BJ (cell line): ENCODE measurements at places on chromosomes 6 and 20.

DNA sequence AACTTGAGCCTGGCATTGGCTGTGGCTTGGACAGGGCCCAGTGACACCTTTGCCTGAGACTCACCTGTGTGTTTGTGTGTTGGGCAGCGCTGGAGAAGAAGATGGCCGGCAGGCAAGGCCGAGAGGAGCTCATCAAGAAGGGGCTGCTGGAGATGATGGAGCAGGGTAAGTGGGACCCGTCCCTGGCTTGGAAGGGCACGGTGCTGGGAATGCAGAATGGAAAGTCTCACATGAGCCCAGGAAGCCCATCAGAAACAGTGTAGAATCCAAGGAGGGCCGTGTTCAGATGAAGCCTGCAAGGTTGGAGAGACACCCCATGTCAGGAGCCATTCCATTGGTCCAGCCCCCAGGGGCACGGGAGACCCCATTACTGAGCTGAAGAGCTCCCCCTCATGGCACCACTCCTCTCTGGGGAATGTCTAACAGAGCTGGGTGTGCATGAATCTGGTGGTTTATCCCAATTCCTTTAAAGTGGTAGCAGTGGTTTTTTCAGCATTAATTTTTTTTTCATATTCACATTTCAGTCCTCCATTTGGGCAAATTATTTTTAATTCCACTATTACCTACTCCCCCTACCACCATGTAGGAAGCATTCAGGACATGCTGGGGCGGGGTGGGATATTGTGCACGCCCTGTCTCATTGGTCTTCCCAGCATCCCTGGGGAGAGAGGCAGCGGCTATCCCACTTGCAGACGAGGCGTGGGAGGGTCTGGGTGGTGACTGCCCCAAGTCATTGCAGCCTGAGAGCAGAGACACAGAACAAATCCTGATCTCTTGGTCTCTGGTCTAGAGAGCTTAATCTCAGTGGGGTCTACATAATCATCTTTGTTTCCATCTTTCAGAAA, 143.6 kb downstream of the PHACTR3 start:
- no peak for DNase-seq

- no peak for DNase-seq
Observed at GRCh38 chr20:11738852-11739251, 178.8 kb upstream of the BTBD3 start.

GRCh38 chr6:138387577-138388368, 10.1 kb downstream of the SMIM28 start:
- DNase-seq, result no peak

DNA sequence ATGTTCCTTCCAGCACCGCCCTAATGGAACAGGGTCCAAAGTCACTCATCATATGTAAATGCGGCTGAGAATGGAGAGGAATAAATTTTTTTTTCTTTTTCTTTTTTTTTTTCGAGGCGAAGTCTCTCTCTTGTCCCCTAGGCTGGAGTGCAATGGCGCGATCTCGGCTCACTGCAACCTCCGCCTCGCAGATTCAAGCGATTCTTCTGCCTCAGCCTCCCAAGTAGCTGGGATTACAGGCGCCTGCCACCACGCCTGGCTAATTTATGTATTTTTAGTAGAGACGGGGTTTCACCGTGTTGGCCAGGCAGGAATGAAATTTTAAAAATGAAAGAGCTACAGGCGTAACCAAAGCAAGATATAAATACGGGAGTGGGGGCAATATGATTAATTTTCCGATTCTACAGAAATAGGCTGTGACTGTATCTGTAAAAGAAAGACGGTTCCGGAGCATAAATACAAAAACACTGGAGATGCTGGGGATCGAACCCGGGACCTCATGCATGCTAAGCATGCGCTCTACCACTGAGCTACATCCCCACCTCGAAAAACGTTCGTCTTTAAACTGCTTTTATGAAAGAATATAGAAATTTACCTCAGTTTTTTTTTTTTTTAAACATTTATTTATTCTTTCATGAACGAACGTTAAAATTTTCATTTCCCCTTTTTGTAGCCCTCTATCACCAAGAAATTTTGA, 132.2 kb downstream of the GPX5 start:
- peak; percentile 15 for DNase-seq

- DNase-seq, result no peak
Observed at GRCh38 chr6:100461278-100461916, 3.3 kb downstream of the SIM1 start.

GRCh38 chr6:137510923-137511322, 16.7 kb upstream of the OLIG3 start:
- DNase-seq, result no peak

GRCh38 chr6:44735630-44735963, 348.1 kb downstream of the CDC5L start:
- DNase-seq, result no peak

DNA sequence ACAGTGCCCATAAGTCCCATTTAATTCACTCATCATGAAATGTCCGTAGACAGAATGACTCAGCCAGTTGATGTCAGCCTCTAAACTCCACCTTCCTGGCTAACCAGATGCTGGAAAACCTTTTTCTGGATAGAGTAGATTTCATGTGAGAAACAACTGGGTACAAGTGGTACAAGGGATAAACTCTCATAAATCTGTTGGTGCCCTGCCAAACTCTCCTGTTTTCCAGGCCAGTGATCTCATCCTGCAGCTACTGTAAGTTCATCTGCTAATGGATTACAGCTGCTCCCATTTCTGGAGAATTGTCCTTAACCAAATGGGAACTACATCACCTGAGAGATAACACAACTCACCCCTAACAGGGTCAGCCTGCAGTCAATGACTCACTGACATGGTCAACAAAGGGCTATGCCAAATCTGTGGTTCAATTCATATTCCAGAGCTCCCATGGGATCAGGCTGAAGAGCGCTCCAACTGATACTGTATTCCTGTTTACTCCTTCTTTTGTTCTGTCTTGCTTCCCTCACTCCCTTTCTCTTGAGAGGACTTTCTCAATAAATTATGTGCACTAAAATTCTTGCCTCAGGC, 210.1 kb upstream of the HDDC2 start:
- DNase-seq, result no peak

- no peak for DNase-seq
Observed at GRCh38 chr6:123316733-123317323, 319.9 kb downstream of the TRDN start.

GRCh38 chr6:27230758-27231111, 16.8 kb upstream of the PRSS16 start:
- no peak for DNase-seq

DNA sequence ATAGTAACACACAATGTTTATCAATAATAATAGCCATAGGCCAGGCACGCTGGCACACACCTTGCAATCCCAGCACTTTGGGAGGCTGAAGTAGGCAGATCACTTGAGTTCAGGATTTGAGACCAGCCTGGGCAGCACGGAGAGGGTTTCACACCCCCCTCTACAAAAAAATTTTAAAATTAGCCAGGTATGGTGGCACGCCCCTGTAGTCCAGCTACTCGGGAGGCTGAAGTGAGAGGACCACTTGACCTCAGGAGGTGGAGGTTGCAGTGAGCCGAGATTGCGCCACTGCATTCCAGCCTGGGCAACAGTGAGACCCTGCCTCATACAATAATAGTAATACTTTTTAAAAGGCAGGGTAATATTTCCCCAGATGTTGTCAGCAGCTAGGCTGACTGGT, 7.9 kb upstream of the MAPRE1 start:
- no peak for DNase-seq

GRCh38 chr6:46128476-46128875, 1.3 kb upstream of the ENPP4 start:
- DNase-seq, result no peak

- DNase-seq, result no peak
Observed at GRCh38 chr20:6920991-6921613, 153.6 kb downstream of the BMP2 start.

- DNase-seq, result no peak
Observed at GRCh38 chr6:39843305-39844020, 51.3 kb downstream of the DAAM2 start.

GRCh38 chr20:57483287-57484050, 41.5 kb downstream of the CTCFL start:
- DNase-seq, result no peak

DNA sequence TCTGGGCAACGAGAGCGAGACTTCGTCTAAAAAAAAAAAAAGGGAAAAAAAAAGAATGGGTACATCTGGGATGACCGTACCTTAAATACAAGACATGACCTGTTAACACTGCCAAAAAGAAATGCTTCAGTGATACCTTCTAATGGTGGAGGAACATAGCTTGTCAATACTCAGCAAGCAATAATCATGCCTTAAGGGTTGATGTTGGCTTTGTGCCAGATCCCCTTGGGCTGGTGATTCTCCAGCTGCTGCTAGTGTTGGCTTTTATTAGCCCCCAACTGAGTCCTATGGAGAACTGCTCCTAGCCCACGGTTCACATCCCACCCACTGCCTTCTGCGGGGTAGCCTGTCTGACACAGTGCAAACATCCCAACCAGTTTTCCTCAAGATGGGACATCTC, 134.9 kb downstream of the PLCB1 start:
- DNase-seq, result no peak

DNA sequence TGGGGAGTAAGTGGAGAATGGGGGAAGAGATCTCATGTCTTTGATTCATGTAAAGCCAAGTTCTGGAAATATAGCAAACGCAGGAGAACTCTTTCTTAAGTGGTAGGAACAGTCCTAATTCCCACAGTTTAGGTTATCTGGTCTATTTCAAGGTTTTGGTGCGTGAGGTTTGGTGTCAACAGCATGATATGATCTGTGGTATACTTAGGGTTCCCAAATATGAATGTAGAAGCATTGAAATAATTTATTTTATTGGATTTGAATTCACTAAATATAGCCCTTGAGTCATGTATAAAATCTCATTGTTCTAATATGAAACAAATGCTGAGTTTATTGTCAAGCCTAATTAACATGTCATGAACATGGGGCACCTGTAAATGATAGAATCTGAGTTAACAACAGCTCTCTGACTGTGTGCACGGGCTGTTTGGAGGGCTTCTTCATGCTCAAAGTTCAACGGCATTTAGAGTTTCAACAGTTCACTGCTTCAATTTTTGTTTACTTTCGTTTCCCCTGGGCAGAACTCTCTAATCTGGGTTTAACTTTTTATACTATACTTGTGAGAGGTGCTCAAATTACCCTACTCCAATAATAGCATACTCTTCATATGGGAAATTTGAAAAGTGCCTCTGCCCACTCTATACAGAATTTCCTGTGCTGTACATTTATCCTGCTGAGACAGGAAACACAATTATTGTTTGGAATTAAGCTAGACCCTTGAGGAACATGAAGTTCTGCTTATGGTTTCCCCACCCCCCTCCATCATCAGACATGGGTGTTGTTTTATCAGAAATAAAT, 236.3 kb upstream of the ZNF217 start:
- peak; percentile 84 for DNase-seq

GRCh38 chr6:161115468-161115867, 123.9 kb downstream of the MAP3K4 start:
- no peak for DNase-seq

DNA sequence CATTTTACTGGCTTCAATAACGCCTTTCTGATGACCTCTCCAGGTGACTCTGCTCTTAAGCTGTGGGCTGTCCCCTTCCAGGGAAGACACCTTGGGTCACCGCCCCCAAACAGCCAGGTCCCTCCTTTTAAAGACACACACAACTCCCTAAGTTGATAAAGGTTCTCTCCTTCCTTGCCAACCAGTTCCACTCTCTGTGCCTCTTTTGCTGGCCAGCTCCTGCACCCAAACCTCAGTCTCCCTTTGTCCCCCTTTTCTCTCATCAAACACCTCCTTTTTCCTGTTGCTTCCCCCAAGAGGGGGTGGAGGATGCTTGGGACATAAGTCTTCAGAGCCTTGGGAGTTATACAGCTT, 1.0 kb downstream of the NCOA6 start:
- DNase-seq, result no peak

DNA sequence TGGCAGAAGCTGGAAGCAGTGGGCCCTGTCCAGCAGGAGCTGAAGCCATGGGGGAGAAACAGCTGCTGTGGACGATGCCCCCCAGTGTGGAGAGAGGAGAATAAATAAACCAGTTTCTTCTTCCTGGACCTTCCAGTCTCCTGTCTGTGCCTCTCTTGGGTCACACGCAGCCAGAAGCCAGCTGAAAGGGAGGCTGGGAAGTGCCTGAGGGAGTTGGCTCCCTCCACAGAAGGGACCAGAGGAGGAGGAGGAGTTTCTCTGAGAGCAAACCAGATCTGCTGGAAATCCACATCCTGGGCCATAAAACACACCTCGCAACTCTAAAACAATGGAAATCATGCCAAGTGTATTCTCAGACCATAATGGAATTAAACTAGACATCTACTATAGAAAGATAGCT, 577.0 kb downstream of the CDH26 start:
- DNase-seq, result no peak

DNA sequence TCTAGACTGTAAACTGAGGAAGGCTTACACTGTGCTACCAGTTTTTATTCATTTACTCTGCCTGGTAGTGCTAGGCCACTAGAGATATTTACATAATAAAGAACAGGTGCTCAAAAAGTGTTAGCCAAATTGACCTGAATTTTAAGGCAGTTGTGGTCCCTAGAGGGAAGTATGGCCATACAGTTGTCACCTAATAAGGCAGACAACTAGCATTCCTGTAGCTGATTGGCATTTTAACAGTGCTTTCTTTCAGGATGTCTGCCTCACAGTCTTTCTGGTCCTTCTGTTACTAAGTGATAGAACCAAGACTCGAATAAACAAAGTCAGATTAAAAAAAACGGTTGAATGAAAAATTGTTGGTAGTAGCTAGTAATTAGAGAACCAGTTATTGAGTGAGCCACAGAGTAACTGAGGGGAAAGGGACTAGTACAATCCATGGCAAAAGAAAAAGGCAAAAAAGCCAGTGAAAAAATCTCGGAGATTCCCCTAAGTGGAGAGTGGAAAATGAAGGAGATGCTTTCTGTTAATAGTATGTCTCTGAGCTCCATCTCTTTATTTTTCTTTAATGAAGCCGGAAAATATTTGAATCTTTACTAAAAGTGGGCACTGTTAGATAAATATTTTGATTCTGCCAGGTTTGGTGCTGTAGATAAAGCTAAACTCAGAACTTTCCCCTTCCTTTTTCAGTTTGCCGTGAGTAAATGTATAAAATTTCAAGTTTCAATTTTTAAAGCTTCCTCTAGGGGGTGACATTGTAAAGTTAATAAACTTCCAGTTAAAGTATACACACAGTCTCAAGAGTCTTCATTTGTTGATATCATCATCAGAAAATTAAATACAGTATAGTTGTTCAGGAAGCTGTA, 9.1 kb downstream of the VTA1 start:
- DNase-seq, result no peak

GRCh38 chr20:59661621-59662020, 57.3 kb downstream of the PHACTR3 start:
- no peak for DNase-seq
